ENCODE measurements at places on chromosomes 4 and X.

DNA sequence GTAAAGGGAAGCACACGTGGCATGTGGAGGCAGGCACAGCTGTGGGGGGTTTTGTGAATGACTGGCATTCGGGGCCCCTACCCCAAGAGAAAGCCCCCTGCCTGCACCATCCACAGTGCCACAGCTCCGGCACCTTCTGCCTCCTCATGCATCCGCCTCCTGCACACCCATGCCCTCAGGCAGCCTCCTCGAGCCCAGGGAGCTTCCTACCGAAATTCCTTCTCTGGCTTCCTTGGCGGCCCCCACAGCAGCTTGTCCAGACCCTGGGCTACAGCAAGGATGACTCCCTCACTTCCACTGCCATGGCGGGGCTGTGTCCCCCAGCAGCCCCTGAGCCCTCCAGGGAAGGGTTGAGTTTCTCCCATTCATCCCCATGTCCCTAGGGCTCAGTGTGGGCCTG is 99.9 kb downstream of the WFS1 start:
- no peak for DNase-seq

DNA sequence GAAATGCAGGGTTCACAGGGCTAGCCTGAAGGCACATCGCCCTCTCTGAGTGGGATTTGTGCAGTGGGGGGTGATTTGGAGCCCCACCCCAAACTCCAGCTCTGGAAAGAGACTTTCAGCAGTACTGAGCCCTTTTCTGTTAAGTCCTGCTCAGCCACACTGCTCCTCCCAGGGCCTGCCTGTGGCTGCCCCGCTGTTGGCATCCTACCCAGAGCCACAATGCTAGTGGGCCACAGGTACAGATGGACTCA is 52.7 kb downstream of the CXorf49B start:
- no peak for DNase-seq

DNA sequence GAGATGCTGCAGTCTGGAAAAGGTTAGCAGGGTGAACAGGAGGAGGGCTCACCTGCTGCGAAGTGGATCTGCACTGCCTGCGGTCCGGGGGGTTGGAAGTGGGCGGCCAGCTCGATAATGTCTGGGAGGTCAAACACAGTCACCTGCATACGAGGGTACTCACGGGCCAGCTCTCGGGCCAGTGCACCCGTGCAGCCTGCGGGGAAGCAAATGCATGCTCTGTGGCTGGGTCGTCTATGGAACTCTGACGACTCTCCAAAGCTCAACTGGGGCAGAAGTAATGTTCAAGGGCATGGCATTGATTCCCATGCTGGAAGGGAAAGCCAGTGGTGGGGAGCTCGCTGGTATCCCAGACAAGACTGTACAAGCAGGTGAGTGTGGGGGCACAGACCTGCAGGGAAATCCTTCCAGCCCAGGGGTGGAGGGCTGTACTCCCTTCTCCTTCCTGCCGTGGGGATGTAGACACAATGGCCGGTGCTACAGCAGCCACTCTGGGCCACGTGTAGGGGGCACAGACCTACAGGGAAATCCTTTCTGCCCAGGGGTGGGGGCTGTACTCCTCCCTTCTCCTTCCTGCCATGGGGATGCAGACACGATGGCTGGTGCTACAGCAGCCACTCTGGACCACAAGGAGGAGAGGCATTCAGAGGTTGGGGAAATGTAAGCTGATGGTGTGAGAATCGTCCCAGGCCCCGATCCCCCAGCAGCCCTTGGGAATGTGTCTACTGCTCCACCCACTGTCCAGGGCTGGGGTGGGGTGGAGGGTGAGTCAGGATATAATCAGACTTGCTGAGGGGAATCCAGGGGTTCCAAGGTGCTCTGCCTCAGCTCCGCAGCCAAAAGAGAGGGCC is 26.2 kb upstream of the SLC25A6 start:
- DNase-seq = no peak

- no peak for DNase-seq
Observed at GRCh38 chr4:141158219-141158618, 24.9 kb upstream of the RNF150 start.

DNA sequence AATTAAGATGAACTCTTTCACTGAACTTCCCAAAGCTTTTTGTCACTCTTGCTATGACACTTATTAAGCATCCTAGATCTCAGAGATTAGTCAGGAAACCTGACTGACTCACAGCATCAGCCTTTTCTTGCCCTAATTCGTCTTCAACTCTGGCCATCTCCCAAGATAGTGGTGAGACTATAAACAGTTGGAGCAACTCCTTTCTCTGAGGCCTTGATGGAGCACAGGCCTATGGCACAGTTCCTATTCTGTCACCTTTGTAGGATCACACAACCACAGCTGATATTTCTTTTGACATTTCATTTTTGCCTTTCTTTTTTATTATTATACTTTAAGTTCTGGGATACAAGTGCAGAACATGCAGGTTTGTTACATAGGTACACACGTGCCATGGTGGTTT is 217.6 kb downstream of the PRR32 start:
- no peak for DNase-seq

DNA sequence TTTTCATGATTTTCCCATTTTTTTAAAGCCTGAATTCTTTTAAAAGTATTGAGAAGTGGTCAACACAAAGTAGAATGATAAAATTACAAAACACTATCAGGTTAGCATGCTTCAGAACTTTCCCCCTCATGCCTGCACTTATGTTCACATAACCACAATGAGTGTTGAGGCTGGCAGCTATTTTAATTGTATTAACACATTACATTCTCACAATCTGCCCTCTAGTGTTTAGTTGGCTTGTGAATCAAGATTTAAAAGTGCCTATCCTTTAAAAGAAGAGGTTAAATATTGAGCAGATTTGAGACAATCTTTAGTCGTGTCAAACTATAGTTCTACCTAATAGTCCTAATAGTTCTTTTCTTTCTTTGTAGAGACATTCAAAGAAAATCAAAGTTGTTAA is 93.6 kb upstream of the NAP1L5 start:
- DNase-seq = no peak

DNA sequence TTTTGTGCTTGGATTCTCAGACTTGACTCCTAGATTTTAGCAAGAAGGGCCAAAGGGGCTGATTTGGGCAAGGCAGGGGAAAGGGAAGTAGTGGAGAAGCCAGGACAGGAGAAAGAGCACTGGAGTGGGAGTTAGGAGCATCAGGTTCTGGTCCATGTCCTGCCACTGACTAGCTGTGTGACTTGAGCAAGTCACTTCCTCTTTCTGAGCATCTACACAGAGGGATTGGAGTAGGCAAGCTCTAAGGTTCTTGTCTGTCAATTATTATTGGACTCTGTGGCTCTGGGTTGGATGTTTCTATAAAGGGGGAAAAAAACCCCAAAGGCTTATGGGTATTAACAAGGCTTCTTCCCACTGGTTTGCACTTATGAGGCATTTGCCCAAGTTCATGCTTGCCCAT is 24.4 kb downstream of the PLAC1 start:
- no peak for DNase-seq

DNA sequence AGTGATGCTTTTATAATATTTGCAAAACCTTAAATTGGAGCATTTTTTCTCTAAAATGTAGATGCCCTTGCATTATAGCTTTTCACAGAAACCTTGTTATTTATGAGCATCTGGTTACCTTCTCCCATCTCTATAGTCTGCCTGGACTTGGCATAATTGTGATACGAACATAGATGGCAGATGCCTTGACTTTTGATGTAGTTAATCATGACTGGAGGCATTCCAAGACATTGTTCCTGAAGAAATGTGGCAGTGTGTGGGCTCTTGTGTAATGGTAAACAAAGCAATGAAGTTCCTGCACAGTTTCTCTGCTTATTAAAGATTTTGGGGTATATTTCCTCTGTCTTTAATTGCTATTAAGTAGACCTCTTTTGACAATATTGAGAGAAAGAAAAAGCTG is 500.1 kb downstream of the PCDH19 start:
- DNase-seq = no peak

DNA sequence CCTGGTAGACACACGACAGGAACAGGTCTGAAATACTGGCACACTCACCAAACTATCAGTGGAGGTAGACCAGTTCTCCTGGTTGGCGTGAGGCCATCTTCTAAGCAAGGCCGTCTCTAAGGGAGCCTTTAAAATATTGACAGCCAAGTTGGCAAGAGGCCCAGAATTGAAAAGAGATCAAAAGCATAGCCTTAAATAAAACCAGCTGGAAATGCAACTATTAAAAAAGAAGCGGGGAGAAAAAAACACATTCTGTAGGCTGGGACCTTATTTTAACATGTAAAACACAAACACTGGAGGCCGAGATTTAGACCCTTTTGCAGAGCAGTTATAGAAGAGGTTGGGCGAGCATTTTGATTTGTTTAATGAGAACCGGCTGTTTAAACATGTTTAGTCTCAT is 233.0 kb upstream of the CLNK start:
- DNase-seq = no peak
